ENCODE measurements at places on chromosomes 2 and 18. TPM values are rescaled to one million over a fixed set of nuclear protein-coding genes. Genes with fewer than 3 reads are reported as not detected.

Gene GCKR
- 3.4 TPM for total RNA-seq

Gene ZEB2
- total RNA-seq = 0.95 TPM

Gene MAP2
- 71.1 TPM for total RNA-seq

Gene STK11IP
- 40.6 TPM for total RNA-seq

Gene TUBA3D
- not detected for total RNA-seq

Gene SCG2
- 0.48 TPM for total RNA-seq

Gene SH2D6
- 2.3 TPM for total RNA-seq

Gene ABCB11
- not detected for total RNA-seq

Gene TMEM247
- not detected for total RNA-seq

Gene COBLL1
- 8.0 TPM for total RNA-seq

Gene TMEM214
- total RNA-seq = 60.9 TPM

Gene HS6ST1
- 26.2 TPM for total RNA-seq

Gene AMER3
- total RNA-seq = not detected

Gene LDLRAD4
- 1.2 TPM for total RNA-seq

Gene KIF5C
- total RNA-seq = 0.23 TPM

Gene LYPD6B
- total RNA-seq = 10.0 TPM

Gene MOGAT1
- total RNA-seq = 0.35 TPM

Gene CD8B2
- total RNA-seq = not detected

All from PC-9 (cell line).